Caco-2 (cell line): ENCODE measurements at places on chromosomes 6 and 20. TPM values are rescaled to one million over a fixed set of nuclear protein-coding genes. Genes with fewer than 3 reads are reported as not detected.

MAS1 gene
- not detected in 2 replicates for total RNA-seq

LRRN4 gene
- 17.9 and 19.6 TPM in 2 replicates for total RNA-seq

SALL4 gene
- 75.8 and 84.5 TPM in 2 replicates for total RNA-seq

SRSF12 gene
- total RNA-seq, result 0.49 and 0.79 TPM in 2 replicates

SPAG4 gene
- total RNA-seq, result 5.4 and 6.1 TPM in 2 replicates

KCNQ5 gene
- 0.07 and 0.20 TPM in 2 replicates for total RNA-seq

MATN4 gene
- not detected in 2 replicates for total RNA-seq

CDK5RAP1 gene
- 116 and 120 TPM in 2 replicates for total RNA-seq

NFKBIL1 gene
- total RNA-seq, result 14.7 and 17.4 TPM in 2 replicates

MEI4 gene
- not detected in 2 replicates for total RNA-seq

CST3 gene
- 704 and 777 TPM in 2 replicates for total RNA-seq

SAPCD1 gene
- 6.4 and 13.0 TPM in 2 replicates for total RNA-seq

TFAP2B gene
- not detected in 2 replicates for total RNA-seq

SLC22A23 gene
- total RNA-seq, result 44.9 and 45.5 TPM in 2 replicates

SMAP1 gene
- total RNA-seq, result 36.1 and 36.2 TPM in 2 replicates

SYNDIG1 gene
- total RNA-seq, result not detected in 2 replicates

CITED2 gene
- total RNA-seq, result 78.0 and 78.6 TPM in 2 replicates

NUP153 gene
- 53.9 and 54.4 TPM in 2 replicates for total RNA-seq

ANKRD66 gene
- not detected in 2 replicates for total RNA-seq

SIRPB2 gene
- total RNA-seq, result not detected in 2 replicates

PNPLA1 gene
- total RNA-seq, result 0.19 and 0.25 TPM in 2 replicates
